Cardiac septum (tissue), 1 donor: ENCODE measurements at places on chromosomes 4 and X. TPM values are rescaled to one million over a fixed set of nuclear protein-coding genes. Genes with fewer than 3 reads are reported as not detected.

DNA sequence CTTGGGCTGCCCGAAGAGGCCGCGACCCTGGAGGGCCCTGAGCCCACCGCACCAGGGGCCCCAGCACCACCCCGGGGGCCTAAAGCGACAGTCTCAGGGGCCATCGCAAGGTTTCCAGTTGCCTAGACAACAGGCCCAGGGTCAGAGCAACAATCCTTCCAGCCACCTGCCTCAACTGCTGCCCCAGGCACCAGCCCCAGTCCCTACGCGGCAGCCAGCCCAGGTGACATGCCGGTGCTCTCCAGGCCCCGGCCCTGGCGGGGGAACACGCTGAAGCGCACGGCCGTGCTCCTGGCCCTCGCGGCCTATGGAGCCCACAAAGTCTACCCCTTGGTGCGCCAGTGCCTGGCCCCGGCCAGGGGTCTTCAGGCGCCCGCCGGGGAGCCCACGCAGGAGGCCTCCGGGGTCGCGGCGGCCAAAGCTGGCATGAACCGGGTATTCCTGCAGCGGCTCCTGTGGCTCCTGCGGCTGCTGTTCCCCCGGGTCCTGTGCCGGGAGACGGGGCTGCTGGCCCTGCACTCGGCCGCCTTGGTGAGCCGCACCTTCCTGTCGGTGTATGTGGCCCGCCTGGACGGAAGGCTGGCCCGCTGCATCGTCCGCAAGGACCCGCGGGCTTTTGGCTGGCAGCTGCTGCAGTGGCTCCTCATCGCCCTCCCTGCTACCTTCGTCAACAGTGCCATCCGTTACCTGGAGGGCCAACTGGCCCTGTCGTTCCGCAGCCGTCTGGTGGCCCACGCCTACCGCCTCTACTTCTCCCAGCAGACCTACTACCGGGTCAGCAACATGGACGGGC lies 579 bp downstream of the ABCD1 start:
- DNase-seq: no peak

DNA sequence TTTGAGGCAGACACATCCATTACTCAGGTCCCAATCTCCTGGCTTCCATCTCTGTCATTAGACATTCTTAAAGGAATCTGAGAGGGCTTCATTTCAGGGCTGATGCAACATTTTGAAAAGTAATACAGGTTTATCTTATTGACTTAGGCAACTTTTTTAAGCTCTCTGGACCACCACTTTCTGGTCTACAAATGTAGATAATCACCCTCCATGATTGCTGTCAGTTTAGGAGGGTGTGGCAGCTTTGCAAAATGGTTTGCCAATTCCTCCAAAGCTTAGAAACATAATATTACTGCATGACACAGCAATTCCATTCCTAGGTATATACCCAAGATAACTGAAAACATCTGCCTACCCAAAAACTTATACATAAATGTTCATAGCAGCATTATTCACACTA lies 77.6 kb downstream of the ARHGAP6 start:
- no peak for DNase-seq

DNA sequence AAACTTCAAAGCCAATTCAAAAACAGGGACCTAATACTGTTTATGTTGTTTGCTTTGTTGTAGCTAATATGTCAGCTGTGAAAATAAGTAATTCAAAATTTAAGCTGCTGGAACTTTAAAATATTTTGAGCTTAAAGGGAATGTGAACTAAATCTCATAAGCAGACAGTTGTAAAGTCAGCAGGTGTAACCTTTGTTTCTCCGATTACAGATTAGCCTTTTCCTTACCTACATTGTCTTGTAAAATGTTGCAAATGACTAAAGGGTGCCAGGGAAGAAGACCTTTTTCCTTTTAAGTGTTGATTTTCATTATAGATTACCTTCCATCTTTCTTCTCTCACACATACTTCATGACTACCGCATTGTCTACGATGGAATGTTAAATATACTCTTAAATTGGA lies 405.1 kb downstream of the KCNIP4 start:
- DNase-seq: no peak

The ZAR1 gene
- total RNA-seq: not detected

The CCDC149 gene
- total RNA-seq: 11.7 TPM

The CASP6 gene
- total RNA-seq: 3.8 TPM
